ENCODE measurements at places on chromosomes 2 and 18. TPM values are rescaled to one million over a fixed set of nuclear protein-coding genes. Genes with fewer than 3 reads are reported as not detected.
A peak's percentile ranks its signal among the peaks of the same experiment; 100 is the strongest.

The MYOM1 gene
- polyA plus RNA-seq: 0.26 TPM

The BBS5 gene
- polyA plus RNA-seq: 2.6 TPM

The PARD3B gene
- polyA plus RNA-seq: 10.2 TPM

The CRACDL gene
- not detected for polyA plus RNA-seq

The DQX1 gene
- not detected for polyA plus RNA-seq

The ARHGAP28 gene
- polyA plus RNA-seq: 5.3 TPM

The RTP5 gene
- polyA plus RNA-seq: not detected

The LIPG gene
- 0.25 TPM for polyA plus RNA-seq

The TMEM150A gene
- polyA plus RNA-seq: 11.4 TPM

DNA sequence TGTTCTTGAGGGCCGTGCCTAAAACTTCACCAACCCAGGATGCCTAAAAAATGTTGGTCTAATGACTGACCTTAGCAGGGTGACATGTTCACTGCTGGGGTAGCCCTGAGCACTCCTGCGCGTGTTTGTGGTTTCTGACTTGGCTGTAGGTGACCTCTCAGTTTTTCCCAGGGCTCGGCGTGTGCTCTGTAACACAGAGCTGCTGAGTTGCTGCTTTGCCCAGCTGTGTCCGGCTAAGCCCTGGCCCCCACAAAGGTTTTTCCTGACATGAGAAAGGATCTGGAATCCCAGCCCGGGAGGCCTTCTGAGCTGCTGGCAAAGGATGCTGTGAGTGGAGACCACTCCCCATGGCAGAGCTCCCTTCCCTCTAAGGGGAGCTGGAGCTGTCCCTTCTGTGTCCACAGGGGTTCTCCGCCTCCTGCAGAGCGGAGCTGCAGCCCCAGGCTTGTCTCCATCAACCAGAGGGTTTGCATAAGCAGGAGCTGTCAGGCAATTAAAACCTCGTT, 52.7 kb downstream of the CRIM1 start:
- DNase-seq: no peak

GRCh38 chr2:225379856-225380255, 19.7 kb upstream of the NYAP2 start:
- DNase-seq: no peak

GRCh38 chr2:60899892-60900249, 18.5 kb downstream of the REL start:
- DNase-seq: no peak

DNA sequence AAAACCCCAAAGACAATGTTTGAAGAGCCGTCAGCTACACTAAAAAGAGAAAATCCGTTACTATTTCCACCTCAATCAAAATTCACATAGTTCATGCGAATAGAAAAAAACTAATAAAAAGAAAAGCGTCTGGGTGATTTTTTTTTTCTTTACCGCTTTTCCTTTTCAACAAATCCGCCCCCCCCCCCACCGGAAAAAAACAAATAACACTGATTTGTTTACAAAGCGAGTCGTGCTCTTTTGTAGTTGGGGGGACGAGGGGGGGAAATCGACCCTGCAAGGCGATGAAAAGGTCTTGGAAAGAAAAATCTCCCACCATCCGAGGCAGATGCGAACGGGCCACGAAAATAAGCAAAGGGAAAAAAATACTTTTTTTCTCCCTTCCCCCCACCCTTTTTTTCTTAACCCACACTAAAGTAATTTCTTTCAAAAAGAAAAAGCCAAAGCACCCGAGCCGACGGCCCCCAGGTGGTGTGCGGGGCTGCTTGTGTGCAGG, 638 bp downstream of the ZNF521 start:
- DNase-seq: no peak

DNA sequence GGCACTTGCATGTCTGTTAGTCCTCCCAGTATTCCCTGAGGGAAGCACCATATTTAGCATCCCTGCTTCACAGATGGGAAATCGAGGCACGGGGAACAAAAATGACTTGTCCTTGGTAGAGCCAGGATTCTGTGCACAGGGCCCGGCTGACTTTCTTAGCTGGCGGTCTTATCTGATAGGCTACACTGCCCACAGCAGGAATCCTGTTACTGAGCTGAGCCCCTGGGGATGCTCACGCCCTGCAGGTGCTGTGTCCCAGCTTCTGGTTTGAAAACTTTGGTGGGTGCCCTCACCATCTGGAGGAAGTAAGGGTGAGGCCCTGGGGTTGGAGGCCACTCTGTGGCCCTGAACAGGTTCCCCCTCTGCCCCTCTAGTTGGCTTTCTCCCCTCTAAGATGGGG, 68.4 kb upstream of the MCFD2 start:
- no peak for DNase-seq

GRCh38 chr2:71930049-71930681, 217.5 kb downstream of the CYP26B1 start:
- DNase-seq: peak; percentile 71

DNA sequence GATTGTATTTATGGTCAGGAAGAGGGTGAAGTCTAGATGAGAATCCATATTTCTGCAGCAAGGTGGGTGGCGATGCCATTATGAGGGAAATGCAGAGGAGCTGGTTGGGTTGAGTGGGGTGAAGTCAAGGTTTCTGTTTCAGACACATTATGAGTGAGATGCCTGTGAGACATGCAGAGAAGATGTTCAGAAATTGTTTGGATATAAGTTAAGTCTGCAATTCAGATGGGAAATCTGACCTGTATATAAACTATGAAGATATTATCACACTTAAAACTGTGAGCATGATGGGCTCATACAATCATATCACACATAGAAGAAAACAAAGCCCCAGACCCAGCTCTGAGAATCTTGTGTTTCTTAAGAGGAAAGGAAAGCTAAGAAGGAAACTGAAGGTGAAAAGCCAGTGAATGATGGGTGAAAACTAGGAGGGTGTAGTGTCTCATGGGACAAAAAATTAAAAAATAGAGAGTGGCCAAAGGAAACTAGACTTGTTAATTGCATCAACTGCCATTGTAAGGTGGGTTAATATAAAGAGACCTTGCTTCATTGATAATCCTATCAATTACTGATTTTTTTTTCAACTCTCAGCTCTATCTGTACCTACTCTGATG, 14.2 kb downstream of the GALNT5 start:
- no peak for DNase-seq

GRCh38 chr2:34652636-34653035, 1053.5 kb upstream of the FAM98A start:
- no peak for DNase-seq

DNA sequence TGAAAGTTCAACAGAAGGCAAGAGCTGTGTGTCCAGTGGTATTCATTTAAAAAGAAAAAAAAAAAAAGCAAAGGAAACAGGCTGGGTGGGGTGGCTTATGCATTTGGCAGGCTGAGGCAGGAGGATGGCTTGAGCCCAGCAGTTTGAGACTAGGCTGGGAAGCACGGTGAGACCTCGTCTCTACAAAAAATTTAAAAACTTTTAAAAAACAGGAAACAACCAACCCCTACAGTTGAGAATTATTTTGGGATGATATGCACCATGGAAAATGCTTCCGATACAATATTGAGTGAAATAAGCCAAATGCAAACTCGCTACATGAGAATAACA, 31.2 kb downstream of the PTPN18 start:
- DNase-seq: no peak

- no peak for DNase-seq
These were observed 316.8 kb downstream of the AFF3 start for GRCh38 chr2:99825630-99826029.

- no peak for DNase-seq
These were observed 55.5 kb downstream of the LIMS1 start for GRCh38 chr2:108589781-108590180.

All from BJ (cell line).